Gastrocnemius medialis (tissue), 4 donors: ENCODE measurements at places on chromosomes 3 and 15.
A peak's percentile ranks its signal among the peaks of the same experiment; 100 is the strongest.

DNA sequence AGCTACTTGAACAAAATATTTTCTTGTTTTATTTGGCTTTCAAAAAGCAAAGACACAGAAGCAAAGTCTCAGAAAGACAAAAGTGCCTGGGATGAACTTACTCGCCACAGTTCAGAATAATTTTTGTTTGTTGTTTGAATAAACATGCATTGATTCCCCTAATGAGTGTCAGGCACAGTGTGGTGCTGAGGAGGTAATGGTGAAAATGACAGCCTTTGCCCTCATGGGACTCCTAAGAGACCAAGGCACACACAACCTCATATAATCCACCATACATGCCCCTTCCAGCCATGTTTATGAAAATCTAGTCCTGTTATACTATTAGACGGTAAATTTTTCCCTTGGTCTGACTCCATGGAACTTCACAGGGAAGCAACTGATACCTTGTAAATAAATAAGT lies 2.5 kb downstream of the GOLIM4 start:
- no peak for DNase-seq

GRCh38 chr3:195416795-195417194 lies 26.0 kb downstream of the ACAP2 start:
- no peak for DNase-seq

DNA sequence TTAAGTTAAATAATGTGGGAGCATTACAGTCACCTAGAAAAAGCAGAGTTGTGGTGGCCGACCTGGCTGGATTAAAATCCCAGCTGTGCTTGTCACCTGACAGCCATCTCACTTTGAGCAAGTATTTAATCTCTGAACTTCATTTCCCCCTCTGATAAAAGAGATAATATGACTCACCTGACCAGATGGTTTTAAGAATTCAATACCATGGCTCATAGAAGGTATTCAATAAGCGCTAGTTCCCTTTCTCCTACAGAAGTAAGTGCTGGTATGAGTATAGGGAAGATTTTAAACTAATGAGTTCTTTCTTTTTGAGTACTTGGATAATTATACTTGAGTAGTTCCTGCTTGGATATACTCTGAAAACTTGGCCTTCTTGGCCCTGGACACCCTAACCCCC lies 325.5 kb downstream of the IL5RA start:
- no peak for DNase-seq

- no peak for DNase-seq
Observed at GRCh38 chr3:148705314-148705713, 7.6 kb downstream of the AGTR1 start.

GRCh38 chr3:50616770-50617095 lies 218 bp upstream of the MAPKAPK3 start:
- DNase-seq, result peak; percentile 92

DNA sequence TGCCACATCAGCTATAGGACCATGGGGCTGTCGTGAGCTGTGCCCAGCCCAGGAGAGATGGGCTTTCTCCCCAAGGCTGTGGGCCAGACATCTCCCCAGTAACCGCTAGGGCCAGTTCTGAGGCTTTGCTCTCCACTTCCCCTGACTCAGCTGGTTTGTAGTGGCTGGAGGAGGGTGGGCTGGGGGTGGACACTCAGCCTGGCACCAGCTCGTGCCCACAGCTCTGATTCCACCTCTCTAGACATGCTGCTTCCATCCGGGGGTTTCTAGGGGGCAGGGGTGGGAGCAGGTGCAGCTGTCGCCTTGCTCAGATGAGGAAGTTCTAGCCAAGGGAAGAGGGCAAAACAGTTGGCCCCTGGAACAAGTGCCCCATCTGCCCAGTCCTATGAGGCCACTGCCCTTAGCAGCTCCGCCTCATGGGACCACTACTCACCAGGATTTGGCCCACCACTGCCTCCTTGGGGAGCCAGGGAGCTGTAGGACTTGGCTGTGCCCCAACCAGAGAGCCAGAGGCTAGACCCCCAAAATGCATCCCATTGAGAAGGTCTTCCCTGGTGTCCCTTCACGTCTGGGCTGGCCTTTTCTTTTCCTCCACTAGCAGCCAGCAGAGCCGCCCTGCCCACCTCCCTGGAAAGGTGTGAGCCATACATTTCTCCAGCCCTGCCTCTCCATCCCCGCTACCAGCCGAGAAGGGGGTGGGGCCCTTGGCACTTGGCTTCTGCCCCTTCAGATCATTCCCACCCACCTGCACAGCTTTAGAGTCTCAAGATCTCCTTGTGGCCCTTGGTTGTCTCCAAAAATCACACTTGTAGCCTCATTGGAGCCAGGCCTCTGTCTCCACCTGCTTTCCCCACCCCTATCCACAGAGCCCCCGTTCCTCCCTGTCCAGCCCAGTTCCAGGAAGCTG lies 9.9 kb downstream of the GLYCTK start:
- DNase-seq, result no peak

DNA sequence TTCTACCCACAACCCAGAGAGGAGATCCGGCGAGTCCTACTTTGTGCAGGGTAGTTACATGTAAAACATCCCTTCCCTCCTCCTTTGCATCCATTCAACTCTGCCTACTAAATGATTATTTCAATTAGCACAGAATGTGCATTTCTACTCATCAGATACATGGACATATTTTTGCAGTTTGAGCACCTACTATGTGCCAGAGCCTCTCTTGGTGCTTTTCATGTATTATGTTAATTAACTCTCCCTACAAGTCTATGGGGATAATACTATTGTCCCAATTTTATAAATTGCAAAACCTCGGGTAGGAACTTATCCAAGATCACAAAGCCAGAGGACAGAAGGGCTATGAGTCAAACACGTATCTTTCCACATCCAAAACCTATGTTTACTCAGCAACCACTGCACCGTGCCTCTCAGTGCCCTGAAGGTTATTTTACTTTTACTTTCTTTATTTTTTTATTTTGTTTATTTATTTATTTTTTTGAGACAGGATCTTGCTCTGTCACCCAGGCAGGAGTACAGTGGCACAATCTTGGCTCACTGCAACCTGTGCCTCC lies 432.8 kb downstream of the MAGI1 start:
- no peak for DNase-seq
